Omental fat pad (tissue), 4 donors: ENCODE measurements at places on chromosomes 12 and 14. TPM values are rescaled to one million over a fixed set of nuclear protein-coding genes. Genes with fewer than 3 reads are reported as not detected.

- no peak for DNase-seq
These were observed 184.7 kb downstream of the TMEM121 start for GRCh38 chr14:105711044-105711620.

GRCh38 chr14:42802346-42802745 lies 1195.7 kb downstream of the LRFN5 start:
- no peak for DNase-seq

DNA sequence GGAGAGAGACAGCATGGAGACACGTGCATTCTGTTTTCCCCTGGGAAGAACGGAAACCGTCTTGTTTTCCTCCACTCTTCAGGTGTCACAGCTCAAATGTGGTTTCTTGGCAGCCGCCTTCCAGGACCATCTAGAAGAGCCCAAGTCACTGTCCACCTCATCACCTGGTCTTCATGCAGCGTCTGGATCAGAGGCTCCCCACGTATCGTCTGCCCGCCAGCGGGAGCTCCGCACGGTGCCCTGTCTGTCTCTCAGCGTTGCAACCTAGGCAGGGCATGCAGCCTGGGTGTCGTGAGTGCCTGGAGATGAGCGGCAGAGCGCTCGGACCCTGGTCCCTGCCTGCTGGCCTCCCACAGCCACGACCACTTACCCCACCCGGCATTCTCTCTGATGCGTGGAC lies 117.5 kb downstream of the PIWIL1 start:
- DNase-seq = no peak

DNA sequence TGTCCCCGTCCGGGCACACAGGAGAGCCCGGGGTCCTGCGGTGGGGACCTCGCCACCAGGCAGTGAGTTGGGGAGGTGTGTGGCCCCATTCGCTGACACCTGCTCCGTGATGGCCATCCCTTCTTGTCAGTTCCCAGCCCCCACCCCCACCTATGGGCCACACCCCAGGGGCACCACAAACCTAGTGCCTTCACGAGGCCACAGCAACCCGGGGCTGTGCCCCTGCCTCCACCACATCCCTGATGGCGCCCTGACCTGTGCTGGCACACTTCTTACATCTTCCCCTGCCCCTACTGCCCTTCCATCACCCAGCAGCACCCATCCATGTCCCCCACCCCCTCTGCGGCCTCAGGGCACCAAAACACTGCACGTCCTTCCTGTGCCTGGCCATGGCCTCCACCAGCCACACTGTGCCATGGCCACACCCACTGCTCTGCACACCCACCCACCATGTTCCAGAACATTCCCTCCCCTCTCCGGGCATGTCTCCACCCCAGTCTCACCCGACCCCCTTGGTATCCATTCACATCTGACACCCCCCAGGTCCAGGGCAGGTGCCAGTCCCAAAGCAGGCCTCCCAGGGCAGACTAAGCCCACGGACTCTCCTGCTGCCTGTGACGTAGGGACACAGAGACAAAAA lies 24.4 kb downstream of the JAG2 start:
- no peak for DNase-seq

GRCh38 chr14:66600416-66600815 lies 92.5 kb downstream of the GPHN start:
- no peak for DNase-seq

DNA sequence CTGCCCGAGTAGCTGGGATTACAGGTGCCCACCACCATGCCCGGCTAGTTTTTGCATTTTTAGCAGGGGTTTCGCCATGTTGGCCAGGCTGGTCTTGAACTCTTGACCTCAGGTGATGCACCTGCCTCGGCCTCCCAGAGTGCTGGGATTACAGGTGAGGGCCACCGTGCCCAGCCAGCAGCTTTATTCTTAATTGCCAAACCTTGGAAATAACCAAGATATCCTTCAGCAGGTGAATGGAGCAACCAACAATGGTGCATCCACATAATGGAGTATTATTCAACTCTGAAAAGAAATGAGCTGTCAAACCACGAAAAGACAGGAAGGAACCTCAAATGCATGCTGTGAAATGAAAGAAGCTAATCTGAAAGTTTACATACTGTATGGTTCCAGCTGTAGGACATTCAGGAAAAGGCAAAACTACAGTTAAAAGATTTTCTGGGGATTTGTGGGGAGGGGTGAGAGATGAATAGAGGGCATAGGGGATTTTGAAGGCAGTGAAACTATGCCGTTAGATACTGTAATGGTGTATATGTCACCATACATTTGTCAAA lies 118.8 kb upstream of the CCND2 start:
- DNase-seq = no peak

- DNase-seq = no peak
These were observed 25.4 kb downstream of the RALGAPA1 start for GRCh38 chr14:35783699-35784098.

DNA sequence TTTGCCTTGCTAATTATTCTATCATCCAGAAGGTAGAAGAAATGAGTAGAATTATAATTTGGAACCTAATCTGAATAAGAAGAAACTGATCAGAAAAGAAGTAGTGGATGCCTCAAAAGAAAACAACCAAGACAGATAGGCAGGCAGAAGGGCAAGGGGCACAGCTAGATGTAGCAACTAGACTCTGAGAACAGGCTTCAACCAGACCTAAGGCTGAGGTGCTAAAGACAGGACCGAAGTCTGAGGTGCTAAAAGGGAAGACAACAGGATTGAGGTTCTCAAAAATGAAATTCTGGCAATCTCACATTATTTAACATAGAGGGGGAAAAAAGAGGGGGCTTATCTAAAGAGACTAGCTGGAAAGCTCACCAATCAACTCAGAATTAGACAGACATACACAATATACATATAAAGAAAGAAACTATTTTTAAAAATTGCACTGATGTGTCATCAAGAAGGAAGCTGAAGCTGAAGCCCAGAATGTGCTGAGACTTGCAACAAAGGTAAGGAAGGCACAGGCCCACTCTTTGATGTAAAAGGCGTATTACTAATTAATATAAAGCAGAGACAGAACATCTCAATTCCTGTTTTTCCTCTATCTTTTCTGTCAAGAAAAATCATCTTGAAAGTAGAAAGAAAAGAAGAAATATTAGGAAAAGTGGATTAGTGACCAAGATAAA lies 43.8 kb upstream of the CSRNP2 start:
- DNase-seq = no peak

- no peak for DNase-seq
These were observed 283.1 kb downstream of the CACNA1C start for GRCh38 chr12:2335916-2336315.

Gene NGDN
- total RNA-seq = 37.0 TPM

Gene LRP1-AS
- total RNA-seq = not detected

Gene FGF6
- not detected for total RNA-seq

Gene CCDC197
- not detected for total RNA-seq

Gene ZNF605
- 17.0 TPM for total RNA-seq
